CD8-positive, alpha-beta memory T cell (primary cell): ENCODE measurements at places on chromosomes 7 and 10.

DNA sequence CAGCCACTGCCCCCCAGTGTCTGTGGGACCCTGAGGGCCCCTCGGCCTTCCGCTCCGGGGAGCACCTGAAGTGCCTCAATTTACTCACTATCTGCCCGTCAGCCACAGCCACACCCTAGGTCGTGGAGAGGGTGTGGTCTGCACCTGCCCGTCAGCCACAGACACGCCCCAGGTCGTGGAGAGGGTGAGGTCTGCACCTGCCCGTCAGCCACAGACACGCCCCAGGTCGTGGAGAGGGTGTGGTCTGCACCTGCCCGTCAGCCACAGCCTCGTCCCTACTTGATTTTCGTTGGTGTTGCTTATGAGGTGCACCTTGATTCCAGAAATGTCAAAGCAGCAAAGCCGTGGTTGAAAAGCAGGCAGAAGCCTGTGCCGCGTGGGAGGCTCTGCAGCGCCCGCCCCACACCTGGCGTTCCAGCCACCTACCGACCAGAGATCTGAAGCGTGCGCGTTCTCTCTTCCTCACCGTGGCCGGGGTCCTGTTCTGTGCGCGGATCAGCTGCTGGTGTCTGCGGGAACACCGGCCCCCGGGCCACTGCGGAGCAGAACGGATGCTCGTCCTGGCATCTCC, 101.6 kb downstream of the DYNC2I1 start:
- no peaks in the 10 kb centered on the region for H3K36me3 ChIP-seq
- peak overlapping the region; percentile 59 for H3K4me3 ChIP-seq
- H3K27me3 ChIP-seq = no peaks in the 10 kb centered on the region
- H3K4me1 ChIP-seq = peaks cover 6% of the 10 kb centered on the region
- no peak overlapping the region for H3K27ac ChIP-seq

GRCh38 chr7:84876061-84876821, 310.6 kb downstream of the SEMA3D start:
- no peak for DNase-seq
- no peak overlapping the region for H3K4me3 ChIP-seq
- no peaks in the 10 kb centered on the region for H3K27me3 ChIP-seq
- H3K36me3 ChIP-seq = no peaks in the 10 kb centered on the region
- no peak overlapping the region for H3K27ac ChIP-seq

DNA sequence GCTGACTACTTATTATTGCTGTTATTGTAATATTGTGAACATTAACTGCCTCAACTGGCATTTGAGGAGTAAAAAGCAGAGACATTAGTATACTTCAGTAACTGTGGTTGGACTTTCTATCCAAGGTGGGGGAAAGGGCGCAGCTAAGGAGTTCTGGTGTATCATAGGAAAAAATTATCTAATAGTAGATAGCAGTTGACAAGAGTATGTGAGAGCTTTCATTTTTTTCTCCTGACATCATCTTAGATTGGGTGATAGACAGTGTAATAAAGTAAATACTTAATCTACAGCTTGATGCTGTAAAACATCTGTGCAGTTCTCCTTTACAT, 68.9 kb downstream of the PHTF2 start:
- no peak overlapping the region for H3K4me3 ChIP-seq
- no peak overlapping the region for H3K27ac ChIP-seq
- H3K27me3 ChIP-seq = no peaks in the 10 kb centered on the region
- peaks cover 7% of the 10 kb centered on the region for H3K4me1 ChIP-seq
- no peaks in the 10 kb centered on the region for H3K36me3 ChIP-seq

- DNase-seq = no peak
- no peaks in the 10 kb centered on the region for H3K36me3 ChIP-seq
- no peaks in the 10 kb centered on the region for H3K27me3 ChIP-seq
- no peaks in the 10 kb centered on the region for H3K4me1 ChIP-seq
- H3K4me3 ChIP-seq = no peak overlapping the region
Measured at GRCh38 chr10:112231602-112232400, 48.2 kb upstream of the GPAM start.

DNA sequence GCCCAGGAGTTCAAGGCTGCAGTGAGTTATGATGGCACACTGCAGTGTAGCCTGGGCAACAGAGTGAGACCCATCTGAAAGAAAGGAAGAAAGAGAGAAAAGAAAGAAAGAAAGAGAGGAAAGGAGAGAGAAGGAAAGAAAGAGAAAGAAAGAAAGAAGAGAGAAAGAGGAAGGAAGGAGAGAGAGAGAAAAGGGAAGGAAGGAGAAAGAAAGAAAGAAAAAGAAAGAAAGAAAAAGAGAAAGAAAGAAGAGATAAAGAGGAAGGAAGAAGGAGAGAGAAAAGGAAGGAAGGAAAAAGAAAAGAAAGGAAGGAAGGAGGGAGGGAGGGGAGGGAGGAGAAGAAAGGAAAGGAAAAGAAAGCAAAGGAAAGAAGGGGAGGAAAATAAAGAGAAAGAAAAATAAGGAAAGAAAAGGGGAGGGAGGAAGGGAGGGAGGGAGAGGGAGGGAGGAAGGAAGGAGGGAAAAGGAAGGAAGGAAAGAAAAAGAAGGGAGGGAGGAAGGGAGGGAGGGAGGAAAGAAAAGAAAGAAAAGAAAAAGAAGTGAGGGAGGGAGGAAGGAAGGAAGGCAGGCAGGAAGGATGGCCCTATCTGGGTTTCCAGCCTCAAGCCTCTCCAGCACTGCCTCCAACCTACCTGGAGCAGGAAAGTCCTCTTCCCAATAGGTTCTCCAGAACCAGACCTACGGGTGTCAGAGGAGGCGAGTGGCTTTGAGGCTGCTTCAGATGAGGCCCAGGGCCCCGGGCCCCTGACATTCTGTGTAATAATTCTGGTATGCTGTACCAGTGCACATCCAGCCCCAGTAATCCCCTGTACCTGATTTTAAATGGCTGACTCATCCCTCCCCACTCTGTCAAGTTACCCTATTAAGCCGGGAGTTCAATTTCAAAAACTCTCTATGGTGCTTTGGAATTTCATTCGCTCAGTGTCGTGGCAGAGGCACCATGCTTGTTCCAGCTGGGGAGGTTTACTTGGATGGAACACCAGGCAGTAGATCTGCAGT, 6.8 kb upstream of the PARD3 start:
- no peaks in the 10 kb centered on the region for H3K27me3 ChIP-seq
- no peak for DNase-seq
- no peaks in the 10 kb centered on the region for H3K4me1 ChIP-seq
- no peaks in the 10 kb centered on the region for H3K36me3 ChIP-seq
- no peak overlapping the region for H3K4me3 ChIP-seq

DNA sequence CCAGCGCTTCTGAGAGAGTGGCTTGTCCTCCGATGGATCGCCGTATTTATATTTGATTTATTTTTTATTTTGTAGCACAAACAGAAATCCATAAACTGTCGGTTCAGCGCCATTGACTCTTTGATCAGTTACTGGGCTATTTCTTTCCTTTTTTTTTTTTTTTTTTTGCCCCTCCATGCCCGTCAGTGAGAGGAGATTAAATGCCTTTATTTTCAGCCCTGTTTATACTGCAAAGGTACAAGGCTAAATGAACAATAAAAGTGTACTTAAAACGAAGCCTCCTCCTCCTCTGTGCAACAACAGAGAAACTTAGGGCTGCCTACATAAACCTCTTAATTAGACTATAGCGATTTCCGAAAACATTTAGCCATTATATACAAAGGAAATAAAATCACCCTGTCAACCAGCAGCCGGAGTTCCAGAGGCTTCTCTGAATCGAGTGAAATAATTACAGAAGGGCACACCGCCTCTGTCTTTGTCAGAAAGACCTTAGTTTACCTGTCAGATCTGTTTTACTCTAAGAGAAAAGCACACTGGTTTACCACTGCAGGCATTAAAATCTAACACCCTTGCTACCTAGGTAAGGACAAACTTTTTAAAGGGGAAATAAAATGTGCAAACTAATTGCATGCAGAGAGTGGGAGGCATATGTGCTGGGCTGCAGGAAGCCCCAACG, 3.5 kb downstream of the EBF3 start:
- no peaks in the 10 kb centered on the region for H3K36me3 ChIP-seq
- peaks cover 58% of the 10 kb centered on the region for H3K27me3 ChIP-seq
- H3K4me1 ChIP-seq = peaks cover 17% of the 10 kb centered on the region
- H3K4me3 ChIP-seq = no peak overlapping the region
- no peak for DNase-seq

GRCh38 chr10:113216102-113216501, 266.1 kb downstream of the TCF7L2 start:
- no peaks in the 10 kb centered on the region for H3K36me3 ChIP-seq
- H3K4me3 ChIP-seq = no peak overlapping the region
- H3K27ac ChIP-seq = no peak overlapping the region
- no peaks in the 10 kb centered on the region for H3K27me3 ChIP-seq

GRCh38 chr10:75681334-75681733, 249.9 kb downstream of the LRMDA start:
- H3K27ac ChIP-seq = no peak overlapping the region
- H3K36me3 ChIP-seq = no peaks in the 10 kb centered on the region
- no peaks in the 10 kb centered on the region for H3K4me1 ChIP-seq

DNA sequence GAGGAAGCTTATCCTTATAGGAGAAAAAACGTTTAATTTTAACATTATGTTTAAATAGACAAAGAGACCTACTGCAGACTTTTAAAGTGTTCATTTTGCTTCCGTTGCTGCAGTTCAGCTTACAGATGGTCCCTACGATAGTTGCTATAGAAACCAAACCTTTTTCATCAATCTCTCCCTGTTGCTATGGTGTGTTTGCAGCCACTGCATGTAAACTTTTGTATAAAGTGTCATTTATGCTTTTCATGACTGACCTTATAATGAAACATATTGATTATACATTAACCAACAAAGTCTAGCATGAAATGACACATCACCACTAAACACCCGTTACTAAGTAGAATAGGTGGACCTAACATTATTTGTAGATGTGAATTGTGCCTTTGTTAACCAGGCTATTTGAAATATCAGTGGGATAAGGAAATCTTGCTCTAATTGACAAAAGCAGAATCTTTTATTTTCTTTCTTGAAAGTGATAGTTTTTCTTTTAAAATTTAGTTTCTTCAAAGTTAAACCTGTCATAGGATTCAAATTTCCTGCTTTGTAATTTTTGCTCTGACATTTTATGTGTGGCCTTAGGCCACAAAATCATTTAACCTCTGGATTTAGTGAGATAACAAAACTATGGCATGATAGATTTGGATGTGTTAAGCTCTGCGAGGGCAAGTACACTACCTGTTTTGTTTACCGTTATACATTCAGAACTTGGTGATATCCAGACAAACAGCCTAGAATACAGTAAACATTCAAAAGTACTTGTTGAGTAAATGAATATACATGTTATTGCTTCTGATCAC, 64.0 kb downstream of the CACNB2 start:
- no peaks in the 10 kb centered on the region for H3K4me1 ChIP-seq
- no peak for DNase-seq
- H3K27ac ChIP-seq = no peak overlapping the region
- no peaks in the 10 kb centered on the region for H3K27me3 ChIP-seq
- H3K36me3 ChIP-seq = no peaks in the 10 kb centered on the region
- H3K4me3 ChIP-seq = no peak overlapping the region

- H3K27me3 ChIP-seq = no peaks in the 10 kb centered on the region
- H3K27ac ChIP-seq = no peak overlapping the region
- DNase-seq = no peak
- H3K4me3 ChIP-seq = no peak overlapping the region
Measured at GRCh38 chr7:98921608-98922372, 43.5 kb downstream of the TRRAP start.

DNA sequence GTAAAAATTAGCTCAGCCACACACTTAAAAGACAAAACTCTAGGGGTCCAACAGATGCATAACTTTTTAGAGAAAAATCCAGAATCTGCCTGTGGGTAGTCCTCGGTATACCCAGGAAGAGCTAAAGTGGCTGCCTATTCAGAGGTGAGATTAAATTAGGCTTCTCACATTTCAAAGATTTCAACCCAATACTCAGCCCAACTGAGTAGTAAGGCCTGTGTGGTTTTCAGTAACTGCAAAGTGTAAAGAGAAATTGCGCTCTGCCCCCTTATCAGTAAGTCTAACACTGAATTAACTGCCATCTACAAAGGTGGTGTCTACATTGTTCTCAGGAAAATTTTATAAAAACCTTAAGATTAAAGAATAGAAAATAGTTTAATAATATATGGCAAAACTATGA, 88.2 kb downstream of the ELMO1 start:
- DNase-seq = no peak
- no peak overlapping the region for H3K27ac ChIP-seq
- no peaks in the 10 kb centered on the region for H3K36me3 ChIP-seq
- H3K27me3 ChIP-seq = no peaks in the 10 kb centered on the region
- no peak overlapping the region for H3K4me3 ChIP-seq

DNA sequence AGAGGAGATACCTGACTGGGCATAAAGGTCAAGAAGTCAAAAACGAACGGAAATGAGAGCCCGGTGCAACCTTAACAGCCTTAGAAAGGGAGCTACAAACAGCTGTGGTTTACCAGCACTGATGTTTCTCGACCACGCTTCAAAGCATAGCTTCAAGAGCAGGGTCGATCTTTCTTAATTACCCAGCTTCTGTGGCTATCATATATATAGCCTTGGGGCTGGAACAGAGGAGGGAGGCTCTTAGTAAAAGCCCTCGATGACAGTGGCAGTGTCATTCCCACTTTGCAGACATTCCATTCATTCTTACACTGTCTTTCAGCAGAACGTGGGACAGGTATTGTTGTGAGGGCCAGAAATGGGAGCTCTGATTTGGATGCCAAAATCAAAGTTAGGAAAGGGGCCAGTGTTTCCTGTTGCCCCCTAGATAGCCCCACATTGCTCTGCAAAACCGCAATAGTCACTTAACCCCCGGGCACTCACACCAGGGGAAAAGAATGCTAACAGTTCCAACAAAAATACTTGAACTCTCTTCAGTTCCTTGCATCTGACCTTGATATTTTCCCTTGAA, 141.5 kb downstream of the MTPAP start:
- DNase-seq = no peak
- no peak overlapping the region for H3K27ac ChIP-seq
- H3K27me3 ChIP-seq = no peaks in the 10 kb centered on the region

DNA sequence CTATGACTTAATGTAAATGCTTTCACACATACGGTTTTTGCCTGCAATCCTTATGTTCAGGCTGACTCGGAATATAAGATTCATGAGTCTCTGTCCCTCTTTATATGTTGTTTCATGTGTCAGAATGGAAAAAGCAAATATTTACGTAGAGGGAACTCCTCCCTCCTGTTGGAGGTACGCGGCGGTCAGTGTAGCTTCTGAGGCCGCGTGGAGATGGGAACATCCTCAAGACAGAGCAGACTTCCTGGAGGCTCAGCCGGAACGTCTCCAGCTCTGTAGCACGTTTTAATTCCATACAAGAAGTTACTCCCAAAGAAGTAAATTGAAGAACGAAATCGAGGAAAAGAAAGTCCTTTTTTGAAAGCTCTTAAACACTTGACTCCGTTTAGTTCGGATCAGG, 248.3 kb downstream of the EBF3 start:
- DNase-seq = no peak
- no peaks in the 10 kb centered on the region for H3K27me3 ChIP-seq
- H3K27ac ChIP-seq = no peak overlapping the region
- H3K4me1 ChIP-seq = no peaks in the 10 kb centered on the region
- H3K4me3 ChIP-seq = no peak overlapping the region

GRCh38 chr7:140054751-140055150, 8.0 kb downstream of the PARP12 start:
- no peak overlapping the region for H3K27ac ChIP-seq
- DNase-seq = no peak
- peaks cover 13% of the 10 kb centered on the region for H3K4me1 ChIP-seq
- H3K36me3 ChIP-seq = peaks cover 4% of the 10 kb centered on the region
- no peaks in the 10 kb centered on the region for H3K27me3 ChIP-seq
- H3K4me3 ChIP-seq = no peak overlapping the region

GRCh38 chr7:25515633-25516275, 287.5 kb upstream of the NPVF start:
- no peak for DNase-seq
- no peak overlapping the region for H3K27ac ChIP-seq
- H3K4me3 ChIP-seq = no peak overlapping the region
- no peaks in the 10 kb centered on the region for H3K36me3 ChIP-seq
- no peaks in the 10 kb centered on the region for H3K27me3 ChIP-seq
